Upper lobe of right lung (tissue), 1 donor: ENCODE measurements at places on chromosomes 13 and 19. TPM values are rescaled to one million over a fixed set of nuclear protein-coding genes. Genes with fewer than 3 reads are reported as not detected.

DNA sequence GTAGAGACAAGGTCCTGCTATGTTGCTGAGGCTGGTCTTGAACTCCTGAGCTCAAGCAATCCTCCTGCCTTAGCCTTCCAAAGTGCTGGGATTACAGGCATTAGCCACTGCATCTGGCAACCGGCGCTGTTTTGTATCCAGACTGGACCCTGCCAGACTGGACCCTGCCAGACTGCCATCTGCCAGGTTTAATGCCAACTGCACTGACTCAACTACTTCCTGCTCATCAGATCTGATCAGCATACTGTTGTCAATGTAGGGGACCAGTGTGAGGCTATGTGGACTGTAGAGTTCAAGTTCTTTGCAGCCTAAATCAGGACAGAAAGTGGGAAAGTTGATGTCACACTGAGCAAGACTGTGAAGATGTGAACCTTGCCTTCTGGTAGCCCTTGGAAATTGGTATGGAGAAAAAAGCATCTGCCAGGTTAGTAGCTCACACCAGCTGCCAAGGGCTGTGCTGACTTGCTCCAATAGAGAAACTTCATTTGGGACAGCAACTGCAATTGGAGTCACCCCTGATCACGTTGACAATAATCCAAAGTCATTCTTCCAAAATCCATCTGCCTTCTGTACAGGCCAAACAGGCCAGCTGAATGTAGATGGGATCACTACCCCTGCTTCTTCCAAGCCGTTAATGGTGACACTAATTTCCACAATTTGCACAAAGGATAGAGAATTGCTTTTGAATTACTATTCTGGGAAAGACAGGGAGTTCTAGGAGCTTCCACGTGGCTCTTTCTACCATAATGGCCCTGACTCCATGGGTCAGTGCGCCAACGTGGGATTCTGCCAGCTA lies 36.8 kb upstream of the ATP1A3 start:
- peaks cover 2% of the 10 kb centered on the region for H3K27me3 ChIP-seq
- H3K4me1 ChIP-seq: no peaks in the 10 kb centered on the region
- H3K27ac ChIP-seq: no peak overlapping the region
- no peaks in the 10 kb centered on the region for H3K36me3 ChIP-seq
- no peak overlapping the region for H3K4me3 ChIP-seq
- DNase-seq: no peak

DNA sequence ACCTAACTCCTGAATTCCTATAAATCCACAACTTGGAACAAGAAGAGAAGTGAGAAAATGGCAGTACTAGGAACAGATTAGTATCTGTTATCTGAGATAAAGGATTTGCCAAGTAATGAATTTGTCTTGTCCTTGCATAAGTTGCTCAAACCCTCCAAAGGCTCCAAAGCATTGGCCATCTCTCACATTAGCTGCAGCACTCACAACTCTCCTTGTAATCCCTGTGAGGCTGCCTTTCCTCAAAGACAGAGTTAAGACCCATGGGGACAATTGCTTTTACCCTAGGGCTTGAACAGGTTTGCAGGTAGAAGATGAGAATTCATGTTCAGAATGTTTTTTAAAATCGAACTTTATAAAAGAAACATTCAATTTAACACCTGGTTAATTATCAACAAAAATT lies 1702.2 kb downstream of the EFNB2 start:
- no peaks in the 10 kb centered on the region for H3K4me1 ChIP-seq
- H3K27ac ChIP-seq: no peak overlapping the region
- no peaks in the 10 kb centered on the region for H3K27me3 ChIP-seq
- H3K36me3 ChIP-seq: no peaks in the 10 kb centered on the region

DNA sequence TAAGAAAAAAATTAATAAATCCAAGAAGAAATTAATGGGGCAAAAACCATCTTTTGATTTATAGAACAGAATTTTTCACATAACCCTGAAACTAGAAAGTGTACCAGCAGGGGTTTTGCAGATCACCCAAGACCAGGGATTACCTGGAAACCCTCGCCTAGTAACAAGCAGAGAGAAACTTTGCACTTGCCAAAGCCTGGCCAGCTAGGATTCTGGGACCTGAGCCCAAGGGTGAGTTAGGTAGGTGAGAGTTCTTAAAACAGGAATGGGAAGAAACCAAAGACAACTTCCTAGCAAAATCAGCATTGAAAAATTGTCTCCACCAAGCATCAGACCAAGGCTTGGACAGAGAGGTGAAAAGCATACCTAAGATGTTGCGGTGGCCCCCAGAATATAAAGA lies 247.0 kb upstream of the NBEA start:
- no peak for DNase-seq
- no peaks in the 10 kb centered on the region for H3K27me3 ChIP-seq

PLPP2 gene
- total RNA-seq: 5.7 TPM

INSL3 gene
- not detected for total RNA-seq

FSD1 gene
- 1.5 TPM for total RNA-seq
